Upper lobe of left lung (tissue), 6 donors: ENCODE measurements at places on chromosomes 7 and 10. TPM values are rescaled to one million over a fixed set of nuclear protein-coding genes. Genes with fewer than 3 reads are reported as not detected.

GRCh38 chr7:102101926-102102325, 184.7 kb upstream of the SH2B2 start:
- no peak for DNase-seq
- no peaks in the 10 kb centered on the region for H3K4me1 ChIP-seq
- no peak overlapping the region for H3K27ac ChIP-seq

- H3K4me1 ChIP-seq: peaks cover 2% of the 10 kb centered on the region
- DNase-seq: no peak
- no peaks in the 10 kb centered on the region for H3K27me3 ChIP-seq
- no peak overlapping the region for H3K27ac ChIP-seq
- H3K36me3 ChIP-seq: no peaks in the 10 kb centered on the region
These were observed 69.1 kb downstream of the PRKAG2 start for GRCh38 chr7:151807846-151808245.

DNA sequence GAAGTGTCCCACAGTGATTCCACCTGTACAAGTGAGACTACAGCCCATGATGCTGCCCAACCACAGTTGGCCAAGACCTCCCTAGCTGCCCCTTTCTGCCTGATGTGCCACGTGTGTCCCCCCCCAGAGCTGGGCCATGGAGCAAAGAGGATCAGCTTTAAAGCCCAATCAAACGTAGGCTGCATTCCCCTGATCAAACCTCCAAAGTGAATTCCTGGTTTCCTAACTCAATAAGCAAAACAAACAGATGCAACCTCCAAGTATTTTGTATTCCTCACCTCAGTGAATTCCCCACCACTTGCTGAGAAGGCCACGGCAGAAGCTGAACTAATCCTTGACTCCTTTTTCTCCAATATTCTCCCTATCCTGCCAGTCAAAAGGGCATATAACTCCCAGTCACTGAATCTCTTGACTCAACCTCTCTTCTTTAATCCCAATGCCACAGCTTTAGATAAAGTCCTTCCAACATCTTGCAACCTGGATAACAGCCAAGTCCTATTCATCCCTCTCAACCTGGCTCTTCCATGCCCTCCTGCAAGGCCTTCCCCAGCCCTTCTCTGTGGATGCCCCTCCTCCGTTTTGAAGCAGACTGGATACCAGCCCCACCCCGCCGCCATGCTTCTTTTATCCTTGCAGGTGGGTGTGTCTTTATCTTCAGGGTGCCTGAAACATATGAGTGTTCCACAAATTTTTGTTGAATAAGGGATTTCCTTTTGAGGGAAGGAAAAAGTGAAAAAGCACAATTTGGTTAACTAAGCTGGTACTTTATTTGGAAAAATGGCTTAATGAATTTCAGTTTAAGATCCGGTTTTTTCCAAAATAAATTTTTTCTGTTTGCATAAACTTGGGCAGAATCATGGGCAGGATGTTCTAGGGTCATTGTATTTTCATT, 285.2 kb upstream of the MKLN1 start:
- peaks cover 5% of the 10 kb centered on the region for H3K36me3 ChIP-seq
- peaks cover 29% of the 10 kb centered on the region for H3K4me1 ChIP-seq
- no peaks in the 10 kb centered on the region for H3K27me3 ChIP-seq
- H3K27ac ChIP-seq: no peak overlapping the region
- no peak for DNase-seq

- H3K27me3 ChIP-seq: no peaks in the 10 kb centered on the region
- no peaks in the 10 kb centered on the region for H3K4me1 ChIP-seq
- no peak overlapping the region for H3K4me3 ChIP-seq
These were observed 30.5 kb downstream of the NSUN6 start for GRCh38 chr10:18620856-18621255.

GRCh38 chr10:43221419-43222209, 45.3 kb downstream of the RASGEF1A start:
- no peak overlapping the region for H3K4me3 ChIP-seq
- H3K36me3 ChIP-seq: no peaks in the 10 kb centered on the region
- no peak for DNase-seq
- no peak overlapping the region for H3K27ac ChIP-seq
- H3K27me3 ChIP-seq: no peaks in the 10 kb centered on the region

GRCh38 chr7:37430171-37430570, 18.5 kb downstream of the ELMO1 start:
- no peak for DNase-seq
- peaks cover 34% of the 10 kb centered on the region for H3K4me1 ChIP-seq
- H3K27me3 ChIP-seq: no peaks in the 10 kb centered on the region

- no peaks in the 10 kb centered on the region for H3K27me3 ChIP-seq
- no peaks in the 10 kb centered on the region for H3K4me1 ChIP-seq
- H3K27ac ChIP-seq: no peak overlapping the region
These were observed 56.3 kb upstream of the NCAPG2 start for GRCh38 chr7:158760936-158761335.

DNA sequence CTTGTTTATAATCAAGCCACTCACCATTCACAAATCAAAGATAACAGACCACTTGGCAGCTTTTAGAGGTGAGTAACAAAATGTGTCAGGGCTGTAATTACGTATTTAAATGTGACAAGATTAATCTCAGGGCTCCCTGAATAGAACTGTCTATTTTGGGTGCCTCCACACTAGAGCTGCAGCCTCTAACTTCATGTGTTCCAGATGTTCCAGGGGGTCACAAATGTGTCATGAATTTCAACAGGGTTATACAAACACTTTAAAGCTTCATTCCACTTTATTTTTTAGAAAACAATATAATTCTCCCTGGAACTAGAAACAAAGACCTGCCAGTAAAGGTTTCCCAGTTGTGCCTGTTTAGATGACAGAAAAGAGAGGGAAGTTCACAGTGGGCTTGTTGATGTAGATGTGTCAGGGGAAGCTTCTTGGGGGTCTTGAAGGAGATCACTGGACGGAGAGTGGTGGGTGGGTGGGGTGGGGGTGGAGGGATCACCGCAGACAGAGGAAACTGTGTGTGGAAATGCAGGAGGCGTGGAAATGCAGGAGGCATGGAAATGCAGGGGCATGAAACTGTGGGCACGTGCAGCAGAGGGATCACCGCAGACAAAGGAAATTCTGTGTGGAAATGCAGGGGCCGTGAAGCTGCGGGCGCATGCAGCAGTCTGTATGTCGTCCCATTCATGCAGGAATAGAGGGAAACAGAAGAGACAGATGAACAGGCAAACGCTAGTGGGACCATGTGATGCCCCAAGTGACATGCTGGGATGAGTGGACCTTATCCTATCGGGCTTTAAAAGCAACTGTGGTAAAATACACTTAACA, 42.0 kb upstream of the TRIL start:
- H3K27me3 ChIP-seq: no peaks in the 10 kb centered on the region
- H3K4me3 ChIP-seq: no peak overlapping the region
- H3K27ac ChIP-seq: no peak overlapping the region
- H3K4me1 ChIP-seq: no peaks in the 10 kb centered on the region
- DNase-seq: no peak

GRCh38 chr10:56715262-56715661, 354.2 kb upstream of the ZWINT start:
- H3K4me3 ChIP-seq: no peak overlapping the region
- no peaks in the 10 kb centered on the region for H3K36me3 ChIP-seq
- no peak overlapping the region for H3K27ac ChIP-seq

DNA sequence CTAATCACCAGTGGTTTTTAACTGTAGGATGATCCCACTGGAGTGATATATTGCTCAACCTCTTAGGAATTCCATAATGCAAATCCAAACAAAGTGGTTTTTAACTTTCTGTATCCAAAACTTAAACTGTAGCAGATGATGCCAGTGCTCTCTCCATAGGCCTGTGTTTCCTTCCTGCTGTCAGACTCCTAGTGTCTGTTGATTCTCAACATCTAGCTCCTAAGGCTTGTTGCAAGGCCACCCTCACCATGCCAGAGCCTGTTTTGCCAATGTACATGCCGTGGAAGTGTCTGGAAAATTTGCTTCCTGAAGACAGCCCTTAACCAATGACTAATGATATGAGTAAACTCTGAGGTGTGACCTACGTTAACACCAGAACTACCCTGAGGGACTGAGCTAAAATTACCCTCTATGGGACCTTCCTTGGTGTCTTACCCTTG, 39.3 kb downstream of the C1GALT1 start:
- peaks cover 6% of the 10 kb centered on the region for H3K4me1 ChIP-seq
- H3K27ac ChIP-seq: no peak overlapping the region
- no peak overlapping the region for H3K4me3 ChIP-seq
- H3K27me3 ChIP-seq: no peaks in the 10 kb centered on the region
- no peaks in the 10 kb centered on the region for H3K36me3 ChIP-seq

- H3K27me3 ChIP-seq: no peaks in the 10 kb centered on the region
- H3K4me1 ChIP-seq: peaks cover 9% of the 10 kb centered on the region
- DNase-seq: no peak
- no peak overlapping the region for H3K27ac ChIP-seq
- no peak overlapping the region for H3K4me3 ChIP-seq
These were observed 22.0 kb upstream of the ANKRD2 start for GRCh38 chr10:97550336-97551149.

- H3K36me3 ChIP-seq: no peaks in the 10 kb centered on the region
- H3K27ac ChIP-seq: no peak overlapping the region
- peaks cover 2% of the 10 kb centered on the region for H3K4me1 ChIP-seq
- no peaks in the 10 kb centered on the region for H3K27me3 ChIP-seq
- DNase-seq: no peak
- H3K4me3 ChIP-seq: no peak overlapping the region
These were observed 138.0 kb downstream of the VIPR2 start for GRCh38 chr7:159006610-159007130.

DNA sequence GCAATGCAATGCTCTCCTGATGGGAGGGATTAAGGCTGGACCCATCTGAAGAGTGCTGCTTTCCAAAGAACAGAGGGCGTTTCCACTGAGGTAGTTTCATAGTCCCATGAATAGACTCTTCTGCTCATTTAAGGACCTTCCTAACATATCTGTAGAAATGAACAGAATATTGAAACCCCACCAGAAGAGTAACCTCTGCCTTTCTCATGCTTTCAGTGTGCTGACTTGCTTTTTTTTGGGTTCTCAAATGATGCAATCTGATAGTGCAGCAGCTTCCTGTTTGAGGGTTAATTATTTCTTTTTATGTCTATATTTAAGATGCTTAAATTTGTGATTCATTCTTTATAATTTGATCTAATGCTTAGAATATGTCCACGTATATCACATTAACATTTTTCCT, 82.2 kb downstream of the GATA3 start:
- DNase-seq: no peak
- H3K4me1 ChIP-seq: no peaks in the 10 kb centered on the region
- no peaks in the 10 kb centered on the region for H3K36me3 ChIP-seq
- H3K4me3 ChIP-seq: no peak overlapping the region

GRCh38 chr10:27611236-27611635, 107.1 kb downstream of the RAB18 start:
- no peak overlapping the region for H3K4me3 ChIP-seq
- H3K4me1 ChIP-seq: no peaks in the 10 kb centered on the region
- DNase-seq: no peak
- no peaks in the 10 kb centered on the region for H3K27me3 ChIP-seq
- no peak overlapping the region for H3K27ac ChIP-seq

GRCh38 chr7:87506246-87507180, 31.0 kb upstream of the ABCB4 start:
- H3K4me1 ChIP-seq: no peaks in the 10 kb centered on the region
- no peaks in the 10 kb centered on the region for H3K36me3 ChIP-seq
- no peak overlapping the region for H3K4me3 ChIP-seq
- no peak for DNase-seq
- H3K27ac ChIP-seq: no peak overlapping the region

DNA sequence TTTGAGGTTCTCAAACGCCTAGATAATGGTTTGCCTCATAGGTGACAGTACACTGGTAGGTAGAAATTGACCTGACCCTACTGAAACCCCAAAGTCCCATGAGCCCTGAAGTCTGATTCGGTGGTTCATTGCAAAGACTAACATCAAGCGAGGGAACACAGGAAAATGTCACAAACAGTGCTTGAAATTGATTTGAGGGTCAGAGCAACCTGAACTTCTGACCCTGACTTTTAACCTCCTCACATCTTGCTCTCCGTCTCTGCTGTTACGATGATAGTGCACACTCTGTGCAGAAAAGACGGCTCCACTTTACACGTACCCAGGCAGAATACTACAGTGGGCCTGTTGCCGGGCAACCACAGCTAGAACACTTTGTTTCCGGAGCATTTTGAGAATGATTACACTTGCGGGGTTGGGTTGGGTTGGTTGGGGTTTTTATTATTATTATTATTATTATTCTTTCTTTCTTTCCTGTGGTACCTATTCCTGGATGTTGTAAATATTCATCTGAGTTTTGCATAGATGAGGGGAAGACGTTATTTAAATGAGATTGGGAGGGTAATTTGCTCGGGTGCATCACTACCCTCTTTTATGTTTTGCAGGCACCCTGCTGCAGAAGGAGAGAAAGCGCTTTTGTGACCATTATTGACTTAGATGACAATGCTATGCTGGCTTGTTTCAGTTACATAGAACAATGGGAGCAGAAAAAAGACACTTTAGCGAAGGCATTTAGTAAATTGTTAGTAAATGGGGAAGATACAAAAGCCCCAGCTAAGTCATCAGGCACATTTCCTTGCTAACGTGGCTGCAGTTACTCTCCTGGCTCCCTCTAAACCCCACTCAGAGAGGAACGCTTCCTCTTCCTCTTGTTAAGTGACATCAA, 438.1 kb upstream of the NRP1 start:
- H3K36me3 ChIP-seq: no peaks in the 10 kb centered on the region
- H3K27me3 ChIP-seq: no peaks in the 10 kb centered on the region
- peaks cover 13% of the 10 kb centered on the region for H3K4me1 ChIP-seq
- H3K27ac ChIP-seq: no peak overlapping the region

- H3K4me3 ChIP-seq: no peak overlapping the region
- no peaks in the 10 kb centered on the region for H3K4me1 ChIP-seq
- DNase-seq: peak; percentile 59
- no peaks in the 10 kb centered on the region for H3K36me3 ChIP-seq
- H3K27me3 ChIP-seq: no peaks in the 10 kb centered on the region
These were observed 11.6 kb downstream of the GOLGA7B start for GRCh38 chr10:97861097-97861750.

- no peak overlapping the region for H3K27ac ChIP-seq
- H3K4me1 ChIP-seq: no peaks in the 10 kb centered on the region
- H3K36me3 ChIP-seq: peaks cover 18% of the 10 kb centered on the region
These were observed 75.0 kb downstream of the WDR37 start for GRCh38 chr10:1130995-1131790.

DNA sequence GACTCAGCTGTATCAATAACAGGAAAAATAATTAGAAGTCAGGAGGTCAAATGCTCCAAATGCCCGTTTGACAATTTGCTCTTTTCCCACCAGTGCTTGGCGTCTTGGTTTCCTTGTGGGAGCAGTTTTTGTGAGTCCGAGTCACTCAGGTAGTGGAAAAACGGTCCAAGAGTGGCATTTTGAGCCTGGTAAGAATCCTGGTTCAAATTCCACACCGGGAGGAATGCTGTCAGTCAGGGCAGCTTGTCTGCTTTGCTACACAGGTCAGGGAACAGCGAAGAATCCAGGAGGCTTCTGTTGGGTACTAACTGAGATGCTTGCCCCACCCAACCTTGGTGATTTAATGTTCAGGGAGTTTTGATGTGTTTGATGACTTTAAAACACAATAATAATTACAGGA, 209.5 kb downstream of the HERPUD2 start:
- no peaks in the 10 kb centered on the region for H3K4me1 ChIP-seq
- H3K4me3 ChIP-seq: no peak overlapping the region
- DNase-seq: no peak
- H3K27me3 ChIP-seq: no peaks in the 10 kb centered on the region
- no peak overlapping the region for H3K27ac ChIP-seq

- no peaks in the 10 kb centered on the region for H3K36me3 ChIP-seq
- H3K4me3 ChIP-seq: no peak overlapping the region
- peaks cover 3% of the 10 kb centered on the region for H3K4me1 ChIP-seq
- no peak overlapping the region for H3K27ac ChIP-seq
These were observed 73.3 kb upstream of the NFE2L3 start for GRCh38 chr7:26078437-26079336.

The SAMD9 gene
- total RNA-seq: 10.2 TPM

The PON3 gene
- total RNA-seq: 23.0 TPM

The PYROXD2 gene
- 10.8 TPM for total RNA-seq

The NFKB2 gene
- total RNA-seq: 31.2 TPM

The SNX10 gene
- total RNA-seq: 28.3 TPM

The WDFY4 gene
- 10.1 TPM for total RNA-seq

The MYH16 gene
- not detected for total RNA-seq

The PON1 gene
- not detected for total RNA-seq
